ENCODE measurements at places on chromosomes 3 and 15. TPM values are rescaled to one million over a fixed set of nuclear protein-coding genes. Genes with fewer than 3 reads are reported as not detected.

The POLQ gene
- 22.2 TPM for total RNA-seq

The LRTM1 gene
- total RNA-seq = not detected

The TLR9 gene
- total RNA-seq = not detected

The TMEM42 gene
- total RNA-seq = 10.2 TPM

The CCDC71 gene
- 27.7 TPM for total RNA-seq

DNA sequence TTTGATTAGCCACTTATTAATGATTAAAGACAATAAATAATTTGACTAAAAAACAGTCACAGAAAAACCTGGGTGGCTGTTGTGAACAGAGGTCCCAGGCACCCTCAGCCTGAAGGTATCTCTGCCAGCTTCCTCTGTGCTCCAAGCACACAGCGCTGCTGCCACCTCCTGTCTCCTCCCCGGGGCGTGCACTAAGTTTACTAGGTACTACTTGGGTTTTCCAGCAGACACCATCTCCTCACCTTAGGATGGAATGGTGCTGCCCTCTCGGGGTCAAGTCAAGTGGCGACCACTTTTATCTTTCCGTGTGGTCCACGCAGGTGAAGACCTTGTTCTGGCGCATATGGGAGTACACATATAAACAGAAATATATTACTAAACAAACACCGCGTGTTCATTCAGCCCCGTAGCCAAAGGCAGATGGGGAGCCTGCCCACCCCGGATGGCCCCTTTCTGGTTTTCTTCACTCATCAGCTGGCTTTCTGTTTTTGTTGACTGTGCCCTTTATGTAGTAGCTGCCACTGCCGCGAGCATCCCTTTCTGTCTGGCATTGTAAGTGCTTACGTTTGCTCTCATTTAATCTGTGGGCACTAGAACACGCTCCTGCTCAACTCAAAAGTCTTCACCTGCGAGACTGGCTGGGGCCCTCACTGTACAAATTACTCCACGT, 128.0 kb downstream of the LRIG1 start:
- peak; percentile 28 for DNase-seq

GRCh38 chr15:67178569-67179210, 75.8 kb downstream of the AAGAB start:
- peak; percentile 79 for DNase-seq

DNA sequence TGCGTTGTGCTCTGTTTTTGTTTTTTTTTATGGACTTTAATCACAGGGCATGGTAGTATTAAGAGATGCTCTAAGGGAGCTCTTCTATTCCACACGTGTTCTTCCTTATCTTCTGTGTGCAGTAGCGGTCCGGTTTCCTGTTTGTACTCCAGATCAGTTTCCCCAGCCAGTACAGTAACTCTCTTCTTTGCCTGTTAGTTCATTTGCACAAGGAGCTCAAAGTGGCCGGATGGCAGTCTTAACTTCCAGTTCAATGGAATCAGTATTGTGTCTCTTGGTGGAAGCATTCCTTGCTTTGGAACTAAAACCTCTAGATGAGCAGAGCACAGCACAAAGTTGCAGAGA, 122.0 kb downstream of the KLF13 start:
- no peak for DNase-seq

GRCh38 chr3:55675478-55675877, 188.4 kb upstream of the WNT5A start:
- DNase-seq = no peak

GRCh38 chr3:71511037-71511436, 72.5 kb downstream of the FOXP1 start:
- no peak for DNase-seq

DNA sequence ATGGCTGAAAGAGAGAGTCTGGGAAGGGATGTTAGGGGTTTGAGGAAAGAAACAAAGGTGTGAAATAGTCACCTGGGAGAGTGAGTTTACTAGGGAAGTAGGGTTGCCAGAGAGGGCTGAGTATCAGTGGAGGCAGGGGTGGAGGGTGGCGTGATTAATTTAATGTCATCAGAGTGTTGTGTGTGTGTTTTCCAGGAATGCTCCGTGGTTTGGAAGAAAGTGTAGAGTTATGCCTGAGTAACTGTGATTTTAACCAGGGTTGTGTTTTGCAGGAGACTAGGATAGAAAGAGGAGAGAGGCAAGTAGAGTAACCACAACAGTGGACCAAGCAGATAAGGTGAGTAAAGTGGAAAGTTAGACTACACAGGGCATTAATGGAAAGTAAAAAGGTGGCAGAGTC, 27.2 kb downstream of the PLD1 start:
- DNase-seq = no peak
